NCI-H2171 (cell line): ENCODE measurements at places on chromosomes 6 and 20.

DNA sequence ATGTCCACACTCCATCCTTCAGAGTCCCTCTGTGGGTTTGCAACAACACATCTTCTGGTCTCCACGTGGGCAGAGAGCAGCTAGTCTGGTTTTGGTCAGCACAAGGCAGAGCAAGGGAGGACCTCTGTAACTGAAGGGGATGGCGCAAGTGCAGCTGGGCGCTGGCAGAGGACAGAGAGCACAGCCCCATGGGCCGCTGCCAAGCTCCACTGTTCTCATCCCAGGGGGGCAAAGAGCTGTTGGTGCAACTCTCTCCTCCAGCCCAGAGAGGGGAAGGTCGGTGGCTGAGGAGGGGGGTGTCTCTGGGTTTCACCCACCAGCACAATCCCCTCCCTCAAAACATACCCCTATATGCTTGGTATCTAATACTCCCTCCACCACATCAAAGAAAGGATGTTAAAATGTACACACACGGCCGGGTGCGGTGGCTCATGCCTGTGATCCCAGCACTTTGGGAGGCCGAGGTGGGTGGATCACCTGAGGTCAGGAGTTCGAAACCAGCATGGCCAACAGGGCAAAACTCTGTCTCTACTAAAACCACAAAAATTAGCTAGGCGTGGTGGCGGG is 9.1 kb downstream of the ATP9A start:
- no peak for DNase-seq

DNA sequence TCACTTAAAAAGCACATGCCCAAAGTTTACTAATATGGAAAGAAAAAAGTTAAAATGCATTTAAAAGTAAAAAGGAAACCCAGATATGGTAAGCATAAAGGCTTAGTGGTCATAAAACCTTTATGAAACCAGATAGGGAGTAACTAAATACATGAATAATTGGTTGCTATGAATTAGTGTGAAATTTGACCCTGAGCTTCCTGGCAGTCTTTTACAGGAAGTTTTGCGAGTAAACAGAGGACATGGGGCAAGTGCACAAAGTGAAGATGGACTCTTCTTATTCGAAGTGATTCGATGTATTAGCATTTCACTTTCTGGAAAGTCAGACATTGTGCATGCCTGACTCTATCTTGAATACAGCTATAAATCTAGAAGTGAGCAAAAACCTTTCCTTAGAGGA is 90.9 kb upstream of the MLIP start:
- DNase-seq = no peak

GRCh38 chr6:84967389-84967788 is 203.0 kb upstream of the TBX18 start:
- peak; percentile 7 for DNase-seq

GRCh38 chr6:96465321-96465903 is 56.2 kb upstream of the UFL1 start:
- DNase-seq = no peak

DNA sequence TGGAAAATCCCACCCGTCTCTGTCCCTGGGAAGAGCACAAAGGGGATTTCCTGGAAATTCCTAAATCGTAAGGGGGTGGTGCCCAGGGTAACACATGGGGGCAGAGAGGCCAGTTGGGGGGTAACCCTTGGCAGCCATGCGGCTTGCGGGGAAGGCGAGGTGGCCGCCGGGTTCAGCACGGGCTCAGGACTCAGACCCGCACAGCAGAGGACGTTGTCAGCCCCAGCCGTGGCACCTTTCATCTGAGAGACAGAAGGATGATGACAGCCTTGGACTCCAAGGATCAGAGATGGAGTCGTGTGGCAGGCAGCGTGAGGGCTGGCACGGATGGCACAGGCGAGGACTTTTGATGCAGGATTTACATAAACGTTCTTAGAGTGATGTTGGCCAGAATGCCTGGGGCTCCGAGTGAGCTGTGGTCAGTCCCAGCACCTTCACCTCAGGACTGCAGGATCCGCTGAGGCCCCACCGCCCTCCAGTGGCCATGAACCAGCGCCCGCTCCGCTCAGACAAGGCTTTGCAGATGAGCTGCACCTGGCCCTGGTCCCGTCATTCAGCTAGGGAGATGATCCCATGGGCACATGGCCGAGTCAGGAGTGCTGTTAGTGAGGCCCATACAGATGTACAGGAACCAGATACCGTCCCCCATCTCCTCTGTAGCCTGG is 190.3 kb downstream of the TAF4 start:
- no peak for DNase-seq

DNA sequence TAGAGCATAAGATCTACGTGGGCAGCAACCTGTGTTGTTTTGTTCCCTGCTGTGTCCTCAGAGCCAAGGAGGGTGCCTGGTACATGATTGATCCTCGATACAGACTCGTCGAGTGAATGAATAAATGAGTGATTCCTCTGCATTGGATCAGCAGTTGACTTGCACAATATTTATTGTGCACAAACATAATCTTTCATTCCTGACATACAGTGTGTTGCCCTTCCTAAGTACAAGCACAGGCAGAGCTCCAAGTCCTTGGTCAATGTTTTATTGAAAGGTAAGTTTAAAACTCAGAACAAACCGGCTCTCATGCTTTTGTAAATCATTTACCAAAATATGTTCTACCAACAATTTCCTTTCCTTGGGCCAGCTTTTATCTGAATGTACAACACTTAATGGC is 57.4 kb downstream of the STMND1 start:
- DNase-seq = no peak

DNA sequence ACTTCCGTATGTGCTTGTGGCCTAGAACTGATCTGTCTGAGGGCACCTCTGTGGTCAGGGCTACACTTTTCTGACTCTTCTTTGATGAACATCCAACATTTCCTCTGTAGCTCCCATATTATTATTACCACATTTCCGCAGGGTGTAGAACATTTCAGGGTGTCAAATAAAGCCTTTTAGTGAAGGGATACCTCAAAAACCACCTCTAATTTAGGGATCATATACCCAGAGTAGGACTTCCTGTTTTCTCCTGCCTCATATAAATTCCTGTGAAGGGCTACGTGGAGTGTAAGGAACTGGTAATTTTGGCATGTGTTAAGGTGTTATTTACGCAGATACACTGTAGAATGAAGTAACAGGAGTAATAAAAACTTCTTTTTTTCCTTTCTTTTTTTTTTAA is 5.5 kb upstream of the MUC22 start:
- DNase-seq = no peak
